ENCODE measurements at places on chromosomes 4 and X.

GRCh38 chrX:40651620-40652223, 4.4 kb upstream of the CXorf38 start:
- no peak for DNase-seq

DNA sequence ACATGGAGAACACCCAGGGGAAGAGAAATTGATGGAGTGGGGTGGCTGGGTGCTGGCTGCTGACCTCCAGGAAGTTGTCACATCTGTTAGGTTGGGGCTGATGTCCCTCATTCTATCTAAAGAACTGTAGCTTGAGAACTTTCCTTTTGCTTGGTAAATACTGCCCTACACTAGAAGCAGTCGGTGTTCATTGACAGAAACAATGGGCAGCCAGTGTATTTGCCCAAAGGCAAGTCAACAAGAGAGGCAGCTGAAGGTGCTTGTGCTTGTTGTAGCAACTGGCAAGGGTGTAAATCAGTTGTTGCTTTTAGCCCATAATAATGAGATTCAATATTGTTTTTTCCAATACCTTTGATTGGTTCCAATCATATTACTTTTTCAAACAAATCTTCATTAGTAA, 956 bp downstream of the TMEM154 start:
- DNase-seq = no peak

GRCh38 chr4:113979148-113979904, at the start of gene ARSJ:
TSS of gene ARSJ (minus strand) at chr4:113979647. CDS start at chr4:113978834, 813 bp downstream.
- DNase-seq = no peak

DNA sequence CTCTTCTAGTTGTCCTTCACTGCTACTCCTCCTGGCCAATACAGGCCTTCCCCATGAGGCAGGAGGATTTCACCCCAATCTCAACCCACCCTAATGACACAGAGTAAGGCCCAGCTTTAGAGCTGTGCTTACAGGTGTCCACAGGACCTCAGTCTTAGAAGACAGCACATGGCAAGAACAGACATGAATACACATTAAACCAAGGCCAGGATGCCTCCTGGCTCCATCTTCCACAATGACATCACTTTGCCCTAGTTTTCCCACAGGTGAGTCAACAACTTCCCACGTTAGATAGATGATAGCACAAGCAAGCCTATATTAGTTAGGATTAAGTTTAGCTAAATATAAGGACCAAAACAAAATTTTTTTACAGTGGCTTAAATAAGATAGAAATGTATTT, 63.8 kb upstream of the NOCT start:
- no peak for DNase-seq

- DNase-seq = no peak
Observed at GRCh38 chrX:22110729-22111494, 78.8 kb downstream of the PHEX start.

DNA sequence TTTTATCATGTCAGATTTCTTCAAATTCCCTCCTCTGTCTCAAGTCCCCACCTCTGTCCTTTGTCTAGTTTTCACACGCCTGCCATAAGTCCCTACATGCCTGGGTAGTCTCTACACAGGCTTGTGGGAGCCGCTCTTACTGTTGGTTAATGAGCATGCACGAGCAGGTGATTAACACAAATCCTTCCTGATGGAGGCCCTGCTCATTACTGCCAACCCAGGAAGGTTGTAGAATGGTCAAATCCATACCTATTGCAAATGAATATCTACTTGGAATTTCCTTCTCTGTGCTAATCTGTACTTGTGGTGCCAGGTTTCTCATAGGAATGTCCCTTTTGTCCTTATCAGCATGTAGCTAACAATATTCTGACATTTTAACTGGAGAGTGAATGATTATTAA, 208.4 kb upstream of the HDX start:
- DNase-seq = no peak

- DNase-seq = no peak
Observed at GRCh38 chr4:79065262-79065661, 126.0 kb upstream of the PAQR3 start.

DNA sequence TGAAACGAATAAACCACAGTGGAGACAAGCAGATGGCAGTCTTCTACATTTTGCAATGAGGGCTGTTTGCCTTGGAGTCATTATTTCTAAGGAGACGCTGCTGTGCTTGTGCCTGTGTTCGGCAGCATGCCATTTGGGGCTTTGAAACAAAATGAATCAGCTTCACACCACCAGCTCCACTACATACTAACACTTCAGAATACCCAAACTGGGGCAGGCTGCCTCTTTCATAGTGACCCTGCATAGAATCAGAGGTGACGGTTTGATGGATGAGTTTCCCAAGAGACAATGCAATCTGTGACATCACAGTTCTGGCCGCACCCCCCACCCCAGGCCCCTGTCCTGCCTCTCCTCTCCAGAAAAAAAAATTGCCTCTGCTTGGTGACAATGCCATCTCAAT, 57.1 kb upstream of the MID1 start:
- DNase-seq = no peak

DNA sequence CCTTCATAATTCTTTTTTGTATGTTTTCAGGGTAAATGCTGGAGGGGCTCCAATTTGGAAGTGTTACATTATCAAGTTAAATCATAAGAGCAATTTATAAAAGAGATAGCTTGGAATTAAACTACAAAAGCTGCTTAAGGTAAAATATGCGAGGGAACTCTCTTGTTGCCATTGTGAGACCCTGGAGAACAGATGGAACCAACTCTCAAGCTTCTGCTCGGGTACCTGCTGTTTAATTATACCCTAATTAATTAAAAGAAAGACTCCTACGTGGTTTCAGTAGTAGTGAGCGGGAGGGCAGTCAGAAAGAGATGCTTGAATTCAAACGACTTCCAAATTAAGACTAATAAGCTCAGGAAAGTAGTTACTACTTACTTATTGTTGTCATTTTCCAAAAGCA, 313.1 kb upstream of the TACR3 start:
- no peak for DNase-seq

DNA sequence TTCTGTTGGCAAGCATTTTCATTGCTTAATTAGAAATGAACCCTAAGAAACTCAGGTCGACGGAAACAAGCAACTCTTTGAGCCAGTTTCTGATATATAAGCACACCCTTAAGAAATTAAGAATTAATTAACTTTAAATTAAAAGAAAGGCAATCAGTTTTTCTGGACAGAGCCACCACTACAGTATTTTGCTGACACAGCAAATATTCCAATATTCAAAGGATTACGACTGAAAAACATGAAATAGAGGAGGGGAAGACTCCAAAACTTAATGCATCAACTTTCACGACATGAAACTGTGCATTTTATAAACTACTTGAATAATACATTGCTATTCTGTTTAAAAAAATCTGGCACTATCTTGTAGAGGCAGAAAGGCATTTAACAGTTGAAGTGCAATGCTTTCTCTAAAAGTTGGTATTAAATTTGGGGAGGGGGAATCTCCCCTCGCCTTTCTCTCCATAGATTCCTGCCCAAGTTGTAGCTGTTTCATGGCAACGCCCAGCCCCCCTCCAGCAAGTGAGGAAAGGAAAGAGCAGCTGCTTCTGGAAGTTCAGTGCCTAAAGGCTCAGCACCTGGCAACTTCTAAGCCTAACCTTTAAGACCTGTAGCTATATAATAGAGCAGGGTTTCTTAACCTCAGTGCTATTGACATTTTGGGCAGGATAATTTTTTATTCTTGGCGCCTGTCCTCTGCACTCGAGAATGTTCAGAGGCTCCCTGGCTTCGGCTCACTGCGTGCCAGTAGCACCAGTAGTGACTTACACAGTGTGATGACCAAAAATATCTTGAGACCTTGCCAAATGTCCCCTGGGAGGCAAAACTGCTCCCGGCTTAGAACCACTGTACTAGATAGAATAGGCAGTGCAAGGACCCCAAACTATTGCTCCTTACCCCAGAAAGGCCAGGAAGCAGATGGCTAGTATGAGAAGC, 6.7 kb upstream of the ZCCHC18 start:
- DNase-seq = no peak

DNA sequence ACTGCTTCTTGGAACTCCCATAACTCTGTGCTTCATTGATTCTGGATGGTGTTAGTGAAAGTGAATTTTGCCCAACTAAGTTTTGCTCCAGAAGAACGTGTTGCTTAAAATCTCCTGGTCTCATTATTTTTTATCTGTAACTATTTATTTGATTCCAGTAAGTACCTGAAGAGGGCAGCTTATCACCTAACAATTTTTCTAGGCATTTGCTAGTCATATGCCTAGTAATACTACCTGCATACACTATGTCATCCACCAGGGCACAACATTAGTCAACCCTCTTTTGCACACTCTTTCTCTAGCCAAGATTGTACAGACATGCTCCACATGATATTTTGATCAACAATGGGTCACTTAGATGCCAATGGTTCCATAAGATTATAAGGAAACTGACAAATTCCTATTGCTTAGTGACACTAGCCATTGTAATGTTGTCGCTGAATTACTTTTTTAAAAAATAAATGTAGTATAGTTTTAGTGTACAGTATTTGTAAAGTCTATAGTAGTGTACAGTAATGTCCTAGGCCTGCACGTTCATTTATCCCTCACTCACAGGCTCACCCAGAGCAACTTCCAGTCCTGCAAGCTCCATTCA, 499.9 kb upstream of the AADAT start:
- no peak for DNase-seq

DNA sequence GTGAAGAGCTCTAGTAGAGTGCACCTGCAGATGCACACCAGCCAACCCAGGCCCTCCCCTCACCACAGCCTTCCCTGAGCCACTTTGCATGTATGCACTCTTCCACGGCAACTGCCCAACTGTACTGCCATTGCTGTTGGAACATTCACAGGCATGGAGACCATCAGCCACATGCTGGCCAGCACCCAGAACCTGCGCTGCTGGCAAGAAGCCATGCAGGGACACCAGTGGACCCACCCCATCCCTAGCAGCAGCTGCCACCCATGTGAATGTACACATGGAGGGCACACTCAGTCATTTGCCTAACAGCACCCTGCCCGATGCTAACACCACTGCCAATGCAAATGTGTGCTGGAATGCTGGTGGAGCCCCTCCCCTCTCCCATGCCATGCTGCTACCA, 35.6 kb downstream of the FAM47B start:
- no peak for DNase-seq

GRCh38 chr4:177558995-177559394, 116.8 kb upstream of the AGA start:
- DNase-seq = no peak

GRCh38 chr4:3486541-3487540, 23.7 kb downstream of the DOK7 start:
- DNase-seq = no peak

- DNase-seq = no peak
Observed at GRCh38 chr4:41287005-41287404, 30.3 kb downstream of the UCHL1 start.

DNA sequence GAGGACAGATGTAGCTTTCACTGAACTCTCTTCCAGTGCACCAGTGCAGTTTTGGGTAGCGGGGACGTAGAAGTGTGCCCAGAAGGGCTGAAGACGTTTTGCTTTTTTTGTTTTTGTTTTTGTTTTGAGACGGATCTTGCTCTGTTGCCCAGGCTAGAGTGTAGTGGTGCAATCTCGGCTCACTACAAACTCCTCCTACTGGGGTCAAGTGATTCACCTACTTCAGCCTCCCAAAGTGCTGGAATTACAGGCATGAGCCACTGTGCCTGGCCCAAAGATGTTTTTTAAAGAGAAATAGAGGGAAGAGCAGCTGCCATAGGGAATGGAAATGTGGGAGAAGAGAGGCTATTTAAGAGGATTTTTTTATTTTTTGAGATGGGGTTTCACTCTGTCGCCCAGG, 74.4 kb upstream of the ACSL1 start:
- DNase-seq = no peak

- DNase-seq = no peak
Observed at GRCh38 chrX:1727531-1728027, 112.7 kb downstream of the ASMT start.

- DNase-seq = no peak
Observed at GRCh38 chrX:78042601-78043000, 61.4 kb upstream of the PGK1 start.

DNA sequence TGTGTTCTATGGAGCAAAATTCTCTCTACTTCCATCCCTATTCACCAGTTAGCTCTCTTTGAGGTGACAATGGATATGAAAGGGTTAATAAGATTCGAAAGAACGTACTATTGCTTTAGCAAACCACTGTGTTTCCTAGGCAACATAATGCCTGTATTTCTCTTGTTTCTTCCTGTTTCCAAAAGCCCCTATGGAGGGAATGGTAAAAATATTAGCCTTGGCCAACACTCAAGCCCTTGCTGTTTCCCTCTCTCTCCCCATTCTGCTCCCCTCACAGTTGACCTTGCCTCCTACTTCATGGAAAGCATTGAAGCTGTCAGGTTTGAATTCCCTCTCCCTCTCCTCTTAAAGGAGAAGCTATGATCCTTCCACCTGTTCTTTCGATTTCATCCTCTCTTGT, 9.6 kb upstream of the PGRMC1 start:
- DNase-seq = no peak

DNA sequence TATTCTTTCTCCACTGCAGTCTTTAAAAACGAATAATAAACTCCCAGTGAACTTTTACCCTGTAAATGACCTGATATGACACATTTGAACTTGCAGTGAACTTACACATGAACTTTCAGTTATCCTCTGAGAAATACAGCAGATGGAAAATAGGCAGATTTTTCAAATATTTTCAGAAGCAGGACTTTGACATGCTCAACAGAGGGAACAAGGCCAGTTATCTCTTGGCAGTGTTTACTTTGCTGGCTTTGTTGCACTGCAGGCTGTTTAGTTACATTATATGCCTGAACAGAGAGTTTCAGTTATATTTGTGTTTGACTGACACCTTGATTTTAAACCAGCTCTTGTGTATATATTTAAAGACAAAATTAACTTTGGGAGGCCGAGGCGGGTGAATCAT, 47.6 kb upstream of the FGG start:
- no peak for DNase-seq

GRCh38 chrX:44155126-44155525, 181.9 kb upstream of the NDP start:
- no peak for DNase-seq

DNA sequence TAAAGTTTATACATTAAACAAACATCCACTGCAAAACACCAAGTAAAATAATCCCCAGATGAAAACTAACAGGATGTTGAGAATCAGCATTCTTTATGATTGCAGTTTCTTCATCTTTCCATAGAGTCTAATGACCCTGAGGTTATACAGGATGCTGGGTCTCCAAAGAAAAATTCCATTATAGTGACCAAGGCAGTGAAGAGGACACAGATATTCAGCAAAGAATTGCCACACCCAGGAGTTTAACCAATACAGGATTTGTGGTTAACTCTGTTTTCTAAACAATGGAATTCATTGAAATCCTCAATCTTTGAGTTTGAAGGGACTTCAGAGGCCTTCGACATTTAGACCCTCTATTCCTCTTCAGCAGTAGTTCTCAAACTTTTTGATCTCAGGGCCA, 76.2 kb upstream of the ESX1 start:
- no peak for DNase-seq

GRCh38 chrX:44003975-44004374, 30.8 kb upstream of the NDP start:
- no peak for DNase-seq

- DNase-seq = no peak
Observed at GRCh38 chr4:86977621-86978184, 42.9 kb downstream of the AFF1 start.

GRCh38 chr4:157405070-157405469, 184.5 kb downstream of the GRIA2 start:
- no peak for DNase-seq

- DNase-seq = no peak
Observed at GRCh38 chr4:13102092-13102742, 381.9 kb downstream of the RAB28 start.

- no peak for DNase-seq
Observed at GRCh38 chrX:56738670-56739069, 9.6 kb downstream of the NBDY start.
